ENCODE measurements at places on chromosomes 5 and 9.

GRCh38 chr5:903756-904096 lies 11.0 kb downstream of the TRIP13 start:
- DNase-seq, result no peak

DNA sequence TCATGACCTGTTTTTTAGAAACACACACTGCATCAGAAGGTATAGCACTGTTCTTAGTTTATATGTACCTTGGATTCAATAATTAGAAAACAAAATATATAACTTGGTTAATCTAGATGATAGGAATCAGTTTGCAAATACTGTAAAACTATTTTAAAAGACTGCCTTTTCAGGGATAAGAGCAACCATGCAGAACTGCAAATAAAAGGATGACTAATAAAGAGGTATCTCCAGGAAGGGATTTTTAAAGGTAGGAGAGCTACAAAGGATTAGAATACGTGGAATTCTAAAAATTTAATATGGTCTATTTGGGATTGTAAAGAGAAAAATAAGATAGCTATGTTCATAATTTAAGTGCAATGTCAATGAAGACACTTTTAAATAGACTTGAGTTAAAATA lies 9.4 kb downstream of the GABRA1 start:
- no peak for DNase-seq

DNA sequence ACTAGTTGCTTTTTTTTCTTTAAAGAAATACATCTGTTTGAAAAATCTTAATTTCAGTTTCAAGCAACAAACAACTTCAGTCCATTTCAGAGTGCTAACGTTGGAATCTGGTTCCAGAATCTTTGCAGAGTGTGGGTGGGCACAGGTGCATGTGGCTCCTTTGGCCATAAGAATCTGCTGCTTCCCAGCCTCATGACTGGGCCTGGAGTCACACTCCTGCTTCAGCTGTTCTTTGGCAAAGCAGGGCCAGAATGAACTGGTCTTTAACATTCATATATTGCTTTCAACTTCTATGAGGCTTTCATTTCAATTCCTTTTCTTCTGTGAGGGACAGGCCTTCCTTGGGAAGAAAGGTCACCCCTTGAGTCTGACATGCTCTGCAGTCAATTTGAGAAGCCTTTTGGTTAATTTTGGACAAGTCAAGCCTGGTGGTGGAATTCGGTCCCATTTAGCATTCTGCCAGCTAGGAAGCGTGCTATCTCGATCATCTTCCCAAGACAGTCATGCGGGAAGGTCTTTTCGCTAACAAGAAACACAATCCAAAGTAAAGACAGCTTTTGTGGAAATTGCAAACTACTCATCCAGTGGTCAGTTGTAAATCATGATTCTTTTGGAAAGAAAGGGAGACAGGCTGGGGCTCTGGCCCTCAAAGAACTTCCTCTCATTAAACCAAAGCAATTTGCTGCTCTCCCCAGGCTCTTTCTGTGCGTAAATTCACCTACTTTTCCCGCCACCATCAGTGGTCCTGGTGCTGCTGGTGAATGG lies 55.2 kb downstream of the SLC1A3 start:
- no peak for DNase-seq

- DNase-seq, result no peak
These were observed 135.4 kb downstream of the ALDH1A1 start for GRCh38 chr9:72817413-72817812.

DNA sequence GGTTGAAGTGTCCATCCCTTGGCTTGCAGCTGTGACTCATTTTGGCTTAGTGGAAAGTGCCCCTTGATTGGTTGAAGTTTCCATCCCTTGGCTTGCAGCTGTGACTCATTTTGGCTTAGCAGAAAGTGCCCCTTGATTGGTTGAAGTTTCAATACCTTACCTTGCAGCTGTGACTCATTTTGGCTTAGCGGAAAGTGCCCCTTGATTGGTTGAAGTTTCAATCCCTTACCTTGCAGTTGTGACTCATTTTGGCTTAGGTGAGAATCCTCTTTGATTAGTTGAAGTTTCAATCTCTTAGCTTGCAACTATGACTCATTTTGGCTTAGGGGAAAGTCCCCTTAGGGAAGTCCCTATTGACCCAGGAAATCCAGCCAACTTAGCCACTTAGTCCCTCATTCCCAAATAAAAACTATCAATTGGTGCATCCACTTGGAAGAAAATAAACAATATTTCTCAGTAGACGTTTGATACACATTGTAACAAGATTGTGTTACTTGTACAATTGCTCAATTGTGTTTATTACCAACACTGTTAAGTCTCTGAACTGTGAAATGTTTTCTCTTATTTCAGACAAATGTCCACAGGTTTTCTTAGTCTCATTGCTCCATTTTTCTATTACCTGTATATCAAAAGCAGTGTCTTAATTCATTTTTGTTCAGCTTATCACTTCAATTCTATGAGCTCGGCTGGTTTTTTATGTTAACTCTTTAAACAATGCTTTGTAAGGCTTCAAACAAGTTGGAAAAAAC lies 2308.8 kb upstream of the ACO1 start:
- no peak for DNase-seq

DNA sequence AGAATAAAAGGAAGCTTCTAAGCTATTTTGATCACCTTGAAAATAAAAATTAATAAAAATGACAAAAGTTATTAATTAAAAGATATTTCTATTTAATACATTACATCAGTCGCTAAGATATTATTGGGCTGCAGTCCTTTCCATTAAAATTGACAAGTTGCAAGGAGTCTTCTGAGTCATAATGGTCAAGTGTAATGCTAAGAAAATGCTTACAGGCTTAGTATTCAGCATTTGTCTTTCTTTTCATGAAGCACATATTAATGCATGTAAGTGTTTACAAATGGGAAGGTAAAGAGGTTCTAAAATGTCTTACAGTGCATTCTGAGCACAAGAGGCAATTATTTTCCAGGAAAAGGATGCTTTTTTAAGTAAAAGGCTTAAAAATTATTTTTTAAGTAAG lies 17.3 kb downstream of the SPINK9 start:
- DNase-seq, result no peak

GRCh38 chr9:98978231-98978681 lies 34.5 kb downstream of the COL15A1 start:
- no peak for DNase-seq

DNA sequence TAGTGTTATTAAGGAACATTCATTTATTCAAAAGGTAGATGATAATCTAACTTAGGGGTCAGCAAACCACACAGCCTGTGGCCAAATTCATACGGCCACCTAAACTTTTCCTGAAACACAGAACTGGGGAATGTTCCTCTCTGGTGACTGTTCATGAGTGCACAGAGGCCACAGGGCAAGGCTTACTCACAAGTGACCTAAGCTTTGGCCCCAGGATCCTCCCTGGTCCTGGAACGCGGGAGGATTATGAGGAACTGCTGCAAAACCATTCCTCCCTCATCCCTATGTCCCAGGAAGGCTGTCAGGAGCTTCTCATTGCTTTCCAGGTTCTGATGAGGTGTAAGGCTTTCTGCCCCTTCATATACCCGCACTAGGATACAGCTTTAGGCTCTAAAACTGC lies 397.6 kb downstream of the SEMA5A start:
- no peak for DNase-seq

- DNase-seq, result no peak
These were observed 227.1 kb upstream of the CYLC2 start for GRCh38 chr9:102768002-102768401.

DNA sequence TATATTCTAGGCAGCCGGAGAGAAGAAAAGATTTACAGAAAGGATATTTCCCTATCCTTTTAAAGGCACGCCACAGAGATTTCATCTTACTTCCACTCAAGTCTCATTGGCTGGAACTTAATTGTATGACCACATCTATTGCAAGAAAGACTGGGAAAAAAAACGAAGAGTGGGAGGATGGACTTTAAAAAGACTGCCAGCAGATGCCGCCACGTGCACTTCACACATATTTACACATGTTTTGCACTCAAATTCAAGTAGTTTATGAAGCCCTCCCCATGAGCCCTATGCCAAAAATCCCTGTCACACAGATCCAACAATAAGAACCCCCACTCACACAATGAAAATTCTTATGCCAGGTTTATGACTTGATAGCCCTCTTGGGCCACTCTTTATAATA lies 138.5 kb upstream of the TYRP1 start:
- no peak for DNase-seq

DNA sequence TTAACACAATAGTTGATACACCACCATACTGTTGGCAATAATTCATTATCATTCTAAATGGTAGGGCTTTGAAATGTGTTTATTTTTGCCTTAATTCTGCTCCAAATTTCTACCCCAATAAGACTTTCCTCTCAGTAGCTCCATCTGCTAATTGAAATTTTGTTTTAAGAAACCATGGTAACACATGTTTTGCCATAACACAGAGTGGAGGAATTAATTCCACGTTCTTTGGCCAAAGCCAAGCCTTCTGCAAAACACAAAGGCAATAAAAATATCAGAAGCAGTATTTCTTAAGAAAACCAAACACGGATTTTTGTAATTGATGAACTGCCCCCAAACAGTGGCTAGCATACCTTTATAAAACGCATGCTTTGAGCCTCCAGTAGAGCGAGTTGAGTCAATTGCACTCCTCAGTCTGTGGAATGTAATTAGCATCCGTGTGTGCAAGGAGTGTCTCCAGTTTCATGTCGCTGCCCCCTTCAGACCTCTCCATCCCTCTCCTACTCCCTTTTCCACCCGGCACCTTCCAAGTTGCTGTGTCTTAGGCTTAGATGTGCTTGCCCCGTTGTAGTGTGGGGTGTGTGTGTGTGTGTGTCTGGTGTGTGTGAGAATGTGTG lies 58.2 kb upstream of the CKS2 start:
- DNase-seq, result no peak

- no peak for DNase-seq
These were observed 71.2 kb downstream of the C9orf152 start for GRCh38 chr9:110136802-110137201.

- no peak for DNase-seq
These were observed 500.7 kb downstream of the CDH12 start for GRCh38 chr5:22352493-22352892.

DNA sequence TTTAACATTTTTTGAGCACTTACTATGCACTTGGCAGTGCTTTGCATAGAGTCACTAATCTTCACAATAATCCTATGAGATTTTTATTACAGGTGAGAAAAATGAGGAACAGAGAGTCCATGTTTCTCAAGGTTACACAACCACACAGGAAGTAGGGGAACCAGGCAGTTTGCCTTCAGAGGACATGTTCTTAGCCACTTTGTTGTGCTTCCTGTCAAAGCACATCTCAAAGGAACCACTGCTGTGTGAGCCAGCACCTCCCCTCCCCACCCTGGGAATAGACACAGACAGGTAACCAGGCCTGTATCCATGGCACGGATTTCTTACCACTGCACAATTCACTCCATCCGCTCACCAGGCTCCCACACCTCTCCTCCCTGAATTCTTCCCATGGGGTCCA lies 6.3 kb upstream of the DNAJB5 start:
- DNase-seq, result no peak

DNA sequence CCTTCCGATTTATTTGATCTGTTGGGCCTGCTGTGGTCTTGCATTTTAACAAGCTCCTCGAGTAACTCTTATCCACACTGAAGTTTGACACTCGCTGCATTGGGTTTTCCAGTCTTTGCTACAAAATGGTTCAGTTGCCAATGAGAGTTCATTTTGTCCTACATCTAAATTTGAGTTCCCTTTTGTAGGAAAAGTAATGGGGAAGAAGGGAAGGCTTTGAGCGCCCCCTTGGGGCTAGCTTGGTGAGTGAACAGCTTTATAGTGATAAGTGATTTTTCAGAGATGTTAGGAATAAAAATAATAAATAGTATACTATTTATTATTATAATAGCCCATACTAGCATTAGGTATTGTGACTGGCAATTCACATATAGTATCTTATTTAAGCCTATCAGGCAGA lies 89.9 kb upstream of the GNAQ start:
- peak; percentile 54 for DNase-seq

DNA sequence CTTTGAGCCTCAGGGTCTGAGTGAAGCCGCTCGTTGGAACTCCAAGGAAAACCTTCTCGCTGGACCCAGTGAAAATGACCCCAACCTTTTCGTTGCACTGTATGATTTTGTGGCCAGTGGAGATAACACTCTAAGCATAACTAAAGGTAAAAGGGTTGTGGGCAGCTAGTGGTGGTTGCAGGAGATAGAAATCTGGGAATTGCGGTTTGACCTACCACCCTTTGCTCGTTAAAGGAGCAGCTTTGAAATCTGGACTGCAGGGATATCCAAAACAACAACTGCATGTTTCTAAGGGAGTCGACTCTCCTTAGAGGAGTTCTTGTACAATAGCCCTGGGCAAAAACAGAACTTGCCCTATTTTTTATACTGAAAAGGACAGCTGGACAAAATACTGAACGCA lies 19.0 kb downstream of the ABL1 start:
- no peak for DNase-seq

DNA sequence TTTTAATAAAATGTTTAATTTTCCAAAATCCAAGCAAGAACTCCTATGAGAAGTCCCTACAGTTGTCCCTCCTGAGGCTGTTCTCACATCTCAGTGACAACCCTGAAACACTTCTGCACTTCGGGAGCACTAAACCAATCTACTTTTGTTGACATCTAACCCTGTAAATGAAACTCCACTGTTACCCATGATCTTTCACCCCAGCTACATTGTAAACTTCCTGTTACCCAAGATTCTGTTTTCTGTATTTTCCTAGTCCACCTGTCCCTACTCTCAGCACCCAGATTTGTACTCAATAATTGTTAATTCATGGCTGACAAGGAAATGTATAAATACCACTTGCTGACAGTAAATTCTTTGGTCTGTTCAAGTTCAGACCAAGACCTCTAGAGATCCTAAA lies 153.7 kb downstream of the NR2F1-AS1 start:
- no peak for DNase-seq

GRCh38 chr5:136016945-136017530 lies 11.8 kb upstream of the TGFBI start:
- DNase-seq, result no peak

DNA sequence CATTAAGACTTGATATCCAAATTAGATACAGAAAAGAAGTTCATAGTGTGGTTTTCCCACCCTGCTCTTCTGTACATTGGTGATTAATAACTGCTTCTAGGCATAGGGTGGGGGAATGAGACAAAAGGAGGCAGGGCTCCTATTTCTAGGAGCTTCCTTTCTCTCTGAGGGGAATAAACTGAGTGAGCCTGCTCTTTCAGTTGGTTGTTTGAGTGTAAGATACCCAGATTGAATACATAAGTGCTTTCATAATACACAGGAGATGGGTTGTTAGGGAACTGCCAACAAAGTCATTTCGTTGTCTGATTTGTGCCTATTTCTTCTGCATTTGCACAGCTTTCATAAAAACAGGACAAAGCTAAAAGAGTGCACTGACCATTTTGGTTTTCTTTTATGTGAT lies 48.9 kb upstream of the TTC23L start:
- no peak for DNase-seq
